ENCODE measurements at places on chromosomes 7 and 10.

- DNase-seq = peak; percentile 45
Observed at GRCh38 chr10:97081621-97082235, 104.0 kb downstream of the SLIT1 start.

DNA sequence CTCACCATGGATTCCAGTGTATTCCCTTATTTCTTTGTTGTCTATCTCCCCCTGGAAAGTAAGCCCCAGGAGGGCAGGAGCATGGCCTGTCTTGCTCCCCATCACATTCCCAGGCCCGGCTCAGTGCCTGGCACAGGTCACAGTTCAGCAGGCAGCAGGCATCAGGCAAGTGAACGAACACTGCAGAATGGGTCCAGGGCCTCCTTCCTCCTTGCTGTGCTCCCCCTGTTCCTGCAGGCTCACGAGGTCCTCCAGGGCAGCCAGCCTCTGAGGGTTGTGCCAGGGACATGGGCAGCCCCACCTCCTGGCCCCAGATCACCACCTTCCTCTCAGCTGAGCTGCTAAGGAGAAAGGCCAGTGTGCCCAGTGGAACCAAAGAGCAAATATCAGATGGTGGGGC is 41.8 kb downstream of the PDLIM1 start:
- DNase-seq = no peak

DNA sequence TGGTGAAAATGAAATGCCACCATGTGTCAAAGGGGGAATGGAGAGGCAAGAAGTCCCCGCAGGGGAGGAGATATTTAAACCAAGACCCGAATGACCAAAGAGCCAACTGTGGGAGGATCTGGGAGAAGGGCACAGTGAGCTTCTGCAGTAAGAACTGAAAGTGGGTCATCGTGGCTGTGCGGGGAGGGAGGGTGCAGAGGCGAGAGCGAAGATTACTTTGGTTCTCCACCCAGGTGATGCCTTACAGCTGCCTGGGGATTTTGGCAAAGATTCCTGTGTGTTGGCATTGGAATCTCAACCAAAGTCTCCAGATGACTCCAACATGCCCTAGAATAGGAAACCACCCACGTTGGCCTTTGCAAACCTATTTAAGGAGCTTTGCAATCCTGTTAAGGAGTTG is 44.2 kb upstream of the ADAM12 start:
- DNase-seq = no peak

GRCh38 chr7:4077980-4078379 is 604.1 kb upstream of the FOXK1 start:
- no peak for DNase-seq

DNA sequence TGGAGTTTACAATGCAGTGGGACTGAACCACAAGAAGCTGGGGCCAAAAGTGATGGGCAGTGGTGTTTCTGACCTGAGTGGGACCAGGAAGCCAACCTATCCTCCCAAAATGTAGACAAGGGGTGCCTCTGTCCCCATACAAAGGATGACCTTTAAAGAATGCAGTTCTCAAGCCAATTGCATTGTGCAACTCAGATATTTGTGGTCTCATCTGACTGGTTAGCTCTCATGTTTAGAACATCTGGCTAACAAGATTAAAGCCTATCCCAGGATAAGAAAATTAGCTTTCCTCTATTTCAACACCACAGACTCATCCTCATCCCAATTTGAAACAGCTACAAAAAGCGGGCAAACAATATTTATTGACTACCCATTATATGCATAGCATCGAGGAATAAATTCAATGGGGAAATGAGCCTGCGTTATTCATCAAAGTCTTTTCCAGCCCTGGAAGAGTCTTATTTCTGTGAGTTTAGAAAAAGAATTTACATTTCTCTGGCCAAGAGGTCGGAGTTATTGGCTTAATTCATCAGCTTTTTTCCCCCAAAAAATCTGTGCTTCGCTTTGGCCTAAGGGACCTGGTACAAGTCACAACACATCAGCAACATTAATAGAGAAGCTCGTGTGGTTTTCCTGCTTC is 26.7 kb downstream of the ELMO1 start:
- DNase-seq = no peak

Measured in Panc1 (cell line).